ENCODE measurements at places on chromosomes 4 and X.

DNA sequence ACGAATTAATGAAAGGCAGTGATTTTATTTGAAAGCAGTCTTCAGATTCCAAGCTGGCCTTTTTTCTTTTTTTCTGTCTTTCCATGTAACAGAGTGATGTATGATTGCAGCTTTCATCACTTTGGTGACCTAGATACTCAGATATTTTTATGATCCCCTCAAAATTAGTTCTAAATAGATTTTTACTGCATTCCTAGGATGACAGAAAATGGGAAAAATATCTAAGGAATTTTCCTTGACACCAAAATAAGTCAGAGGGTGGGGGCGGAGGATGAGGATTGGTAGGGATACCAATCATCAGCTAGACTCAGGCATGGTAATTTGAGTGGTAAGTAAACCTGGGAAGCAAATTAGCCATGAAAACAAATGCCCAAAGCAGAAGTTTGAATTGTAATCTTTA lies 11.9 kb upstream of the HMGB2 start:
- DNase-seq = no peak

- DNase-seq = no peak
Measured at GRCh38 chrX:41029332-41029731, 55.9 kb upstream of the USP9X start.

- DNase-seq = no peak
Measured at GRCh38 chr4:81343046-81343445, 128.0 kb upstream of the PRKG2 start.

DNA sequence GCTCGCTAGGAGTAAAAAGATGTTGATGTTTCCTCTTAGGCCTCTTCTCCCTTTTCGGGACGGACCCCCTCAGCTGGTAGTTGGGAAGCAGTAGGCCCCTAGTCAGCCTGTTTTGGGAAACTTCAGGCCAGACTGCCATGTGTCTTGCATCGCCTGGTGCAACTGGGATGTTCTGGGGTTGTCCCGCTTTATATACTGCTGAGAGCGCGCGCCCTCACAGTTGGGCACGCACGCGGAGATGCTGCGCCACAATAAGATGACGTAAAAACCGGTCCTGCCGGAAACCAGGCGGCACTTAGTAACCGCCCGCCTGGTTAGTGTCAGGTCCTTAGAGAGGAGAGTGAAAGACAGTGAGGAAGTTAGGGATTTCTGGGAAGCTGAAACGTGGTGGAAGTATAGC lies 231.3 kb upstream of the CT83 start:
- no peak for DNase-seq

DNA sequence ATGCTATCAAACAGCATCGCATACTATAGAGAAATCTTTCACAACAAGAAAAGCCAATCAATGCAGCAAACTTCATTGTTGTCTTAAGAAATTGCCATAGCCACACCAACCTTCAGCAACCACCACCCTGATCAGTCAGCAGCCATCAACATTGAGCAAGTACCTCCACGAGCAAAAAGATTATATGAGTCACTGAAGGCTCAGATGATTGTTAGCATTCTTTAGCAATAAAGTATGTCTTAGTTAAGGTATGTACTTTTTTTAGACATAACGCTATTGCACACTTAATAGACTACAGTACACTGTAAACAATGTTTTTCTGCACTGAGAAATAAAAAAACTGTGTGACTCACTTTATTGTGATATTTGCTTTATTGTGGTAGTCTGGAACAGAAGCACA lies 37.8 kb upstream of the FUNDC1 start:
- DNase-seq = peak; percentile 40

DNA sequence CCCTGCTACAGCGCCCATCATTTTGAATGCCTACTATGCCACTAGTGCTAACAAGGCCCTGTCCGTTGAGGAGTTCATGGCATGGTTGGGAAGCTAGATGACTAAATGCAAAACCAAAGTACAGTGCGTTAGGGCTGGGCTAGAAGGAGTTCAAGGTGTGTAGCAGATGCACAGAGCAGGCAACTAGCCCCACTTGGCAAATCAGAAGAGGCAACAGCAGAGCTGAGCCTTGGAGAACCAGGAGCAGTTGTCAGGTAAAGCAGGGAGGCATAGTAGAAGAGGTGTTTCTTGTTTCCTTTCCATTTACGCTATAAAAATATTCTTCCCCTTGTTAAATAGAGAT lies 146.6 kb upstream of the CPEB2 start:
- no peak for DNase-seq

DNA sequence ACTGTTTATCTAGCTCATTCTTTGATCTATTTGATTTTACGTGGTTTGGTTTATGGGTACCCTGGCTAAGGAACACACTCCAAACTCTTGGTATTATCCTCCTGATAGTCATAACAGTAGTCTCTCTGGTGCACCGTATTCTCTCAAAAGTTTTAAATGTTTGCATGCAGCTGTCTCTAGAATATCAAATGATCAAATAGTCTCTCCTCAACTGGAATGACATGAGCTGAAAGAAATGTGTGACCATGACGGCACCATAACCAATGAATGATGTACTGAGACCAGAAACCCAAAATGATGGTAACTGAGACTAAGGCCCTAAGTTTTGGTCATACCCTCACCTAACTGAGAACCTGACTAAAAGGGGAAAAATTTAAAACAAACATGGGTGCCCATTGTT lies 319.4 kb downstream of the SLC7A11 start:
- DNase-seq = no peak

DNA sequence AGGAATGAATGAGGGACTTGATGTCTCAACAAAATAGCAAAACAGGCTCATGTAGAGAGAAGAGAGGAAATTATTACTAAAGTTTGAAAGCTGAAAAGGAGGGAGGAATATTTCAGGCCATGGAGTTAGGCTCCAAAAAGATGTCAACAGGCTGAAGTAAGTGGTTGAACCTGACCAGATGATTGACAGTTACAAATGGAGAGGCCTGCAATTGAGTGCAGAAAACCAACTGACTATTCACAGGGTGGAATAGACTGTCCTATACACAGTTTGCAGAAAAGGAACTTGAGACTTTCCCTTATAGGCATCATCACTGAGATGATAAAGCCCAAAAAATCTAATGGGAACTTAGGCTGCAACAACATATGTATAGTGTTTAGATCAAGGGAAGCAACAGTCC lies 233.3 kb downstream of the AR start:
- DNase-seq = no peak

DNA sequence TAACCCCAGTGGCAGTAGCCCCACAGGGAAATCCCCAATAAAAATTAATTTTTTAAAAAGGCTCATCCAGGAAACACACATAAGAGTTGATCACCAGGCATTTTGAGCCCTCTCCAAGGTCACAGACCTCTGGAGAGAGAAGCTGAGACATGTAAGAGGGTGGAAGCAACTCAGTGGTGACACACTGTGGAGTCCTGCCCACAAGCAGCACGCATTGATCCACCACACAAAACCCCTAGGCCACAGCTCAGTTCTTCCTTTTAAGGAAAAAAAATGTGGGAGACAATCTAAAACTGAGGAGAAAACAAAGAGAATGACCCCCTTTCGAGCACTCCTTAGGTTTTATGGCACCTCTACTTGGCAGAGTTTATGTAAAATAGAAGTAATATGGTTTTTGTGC lies 71.7 kb upstream of the S100G start:
- no peak for DNase-seq

DNA sequence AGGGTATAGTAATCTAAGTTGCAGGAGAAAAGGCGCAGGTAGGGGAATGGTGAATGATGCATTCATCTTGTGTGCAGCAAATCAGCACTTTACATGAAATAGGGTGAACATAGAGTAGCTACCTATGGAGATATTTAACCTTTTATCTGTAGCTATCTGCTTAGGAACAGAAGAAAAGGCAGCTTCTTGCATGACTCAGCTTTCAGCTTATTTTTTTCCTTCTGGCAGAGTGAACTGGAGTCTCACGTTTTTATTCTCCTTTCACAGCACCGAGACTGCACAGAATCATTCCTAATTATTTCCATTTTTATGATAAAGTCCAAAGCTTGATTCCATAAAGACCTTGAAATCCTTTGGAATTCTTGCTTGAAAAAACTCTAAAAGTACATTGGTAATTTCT lies 4.8 kb upstream of the SCOC start:
- DNase-seq = no peak

DNA sequence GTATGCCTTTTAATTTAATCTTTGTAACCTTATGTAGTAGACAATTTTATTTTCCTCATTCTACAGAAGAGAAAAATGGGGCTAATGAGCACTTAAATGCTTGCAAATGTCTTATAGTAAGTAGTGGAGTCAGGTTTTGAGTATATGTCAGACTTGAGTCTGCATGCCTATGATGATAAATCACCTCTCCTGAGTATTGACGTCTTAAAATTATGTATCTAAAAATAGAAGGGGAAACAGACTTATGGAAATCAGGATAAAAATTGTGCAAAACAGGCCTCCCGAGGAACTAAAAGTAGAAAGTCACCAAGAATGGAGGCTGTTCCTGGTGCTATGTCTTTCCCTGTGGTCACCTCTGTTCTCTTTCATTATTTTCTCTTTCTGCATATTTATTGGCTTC lies 92.7 kb downstream of the STIM2 start:
- DNase-seq = no peak

DNA sequence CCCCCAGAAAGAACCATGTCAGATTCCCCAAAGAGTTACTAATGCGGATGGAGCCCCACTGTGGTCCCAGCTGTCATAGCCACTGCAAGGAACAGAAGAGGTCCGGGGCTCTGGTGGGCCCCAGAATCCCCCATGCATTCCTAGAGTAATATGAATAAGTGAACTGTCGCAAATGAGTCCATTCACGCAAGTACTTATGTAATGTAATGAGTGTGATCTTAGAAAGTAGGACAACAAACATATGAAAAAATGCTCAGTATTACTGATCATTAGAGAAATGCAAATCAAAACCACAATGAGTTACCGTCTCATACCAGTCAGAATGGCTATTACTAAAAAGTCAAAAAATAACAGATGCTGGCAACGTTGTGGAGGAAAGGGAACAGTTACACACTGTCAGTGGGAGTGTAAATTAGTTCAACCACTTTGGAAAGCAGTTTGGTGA lies 141.5 kb upstream of the RBPJ start:
- DNase-seq = no peak

DNA sequence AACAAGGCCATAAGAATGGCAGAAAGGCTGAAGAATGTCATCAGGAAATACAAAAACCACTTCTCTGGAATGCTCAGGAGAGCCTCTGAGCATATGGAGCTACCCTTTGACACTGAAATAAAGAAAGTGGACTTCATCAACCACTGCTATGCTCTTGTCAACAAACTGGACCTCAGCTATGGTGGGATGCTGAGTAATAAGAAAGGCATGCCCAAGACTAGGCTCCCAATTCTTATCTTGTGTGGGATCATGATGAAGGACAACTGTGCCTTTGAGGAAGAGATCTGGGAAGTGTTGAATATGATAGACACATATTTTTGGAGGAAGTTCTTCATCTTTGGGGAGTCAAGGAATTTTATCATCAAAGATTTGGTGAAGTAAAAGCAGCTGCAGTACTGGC lies 86.9 kb upstream of the MAGEB16 start:
- DNase-seq = no peak

All from MV-4-11 (cell line).